A549 treated with AZD2906 at 1 μM for 4 hours (cell line): ENCODE measurements at places on chromosomes 16 and 17. TPM values are rescaled to one million over a fixed set of nuclear protein-coding genes. Genes with fewer than 3 reads are reported as not detected.

Gene BICDL2
- total RNA-seq = not detected in 5 replicates

Gene BPTF
- total RNA-seq = 38.1 to 47.6 TPM (median 40.0 TPM) in 5 replicates

Gene UNC45B
- total RNA-seq = not detected in 5 replicates

Gene ASIC2
- total RNA-seq = 1.2 to 1.8 TPM (median 1.5 TPM) in 5 replicates

Gene DLX3
- total RNA-seq = 0.05 to 0.11 TPM (median 0.08 TPM) in 5 replicates

Gene KRT12
- not detected in 5 replicates for total RNA-seq

Gene GAS7
- 0.32 to 0.63 TPM (median 0.49 TPM) in 5 replicates for total RNA-seq

Gene HEATR9
- not detected in 5 replicates for total RNA-seq

Gene KRTAP1-5
- total RNA-seq = not detected in 5 replicates

Gene KRTAP4-7
- total RNA-seq = not detected in 5 replicates

Gene CHD9NB
- 0.88 to 1.3 TPM (median 1.1 TPM) in 5 replicates for total RNA-seq

Gene CCL4
- 0.09 TPM in 1 of 5 replicates, not detected in the others for total RNA-seq

Gene COPZ2
- total RNA-seq = 12.0 to 20.8 TPM (median 16.8 TPM) in 5 replicates

Gene C16orf82
- not detected in 5 replicates for total RNA-seq

Gene EZH1
- total RNA-seq = 8.9 to 13.0 TPM (median 11.9 TPM) in 5 replicates

Gene GCGR
- 0.14 to 0.55 TPM (median 0.34 TPM) in 5 replicates for total RNA-seq

Gene ARHGAP27
- total RNA-seq = 11.3 to 16.9 TPM (median 15.1 TPM) in 5 replicates

Gene ZNHIT3
- 77.6 to 80.9 TPM (median 80.0 TPM) in 5 replicates for total RNA-seq

Gene TMED6
- total RNA-seq = 0.07 TPM in 1 of 5 replicates, not detected in the others

Gene TEX14
- 0.22 to 0.33 TPM (median 0.32 TPM) in 5 replicates for total RNA-seq

Gene KRTAP17-1
- not detected in 5 replicates for total RNA-seq

Gene ADAMTS18
- 0.01 to 0.08 TPM (median 0.02 TPM) in 4 of 5 replicates, not detected in the other for total RNA-seq

Gene SPNS3
- total RNA-seq = 0.03 to 0.17 TPM (median 0.06 TPM) in 4 of 5 replicates, not detected in the other

Gene PDE6G
- total RNA-seq = 1.5 to 2.8 TPM (median 2.4 TPM) in 5 replicates

Gene MYH3
- total RNA-seq = 0.43 to 1.3 TPM (median 0.97 TPM) in 5 replicates

Gene NTN3
- total RNA-seq = 0.05 to 0.07 TPM (median 0.06 TPM) in 3 of 5 replicates, not detected in the others

Gene TP53TG3
- total RNA-seq = 0.49 to 1.1 TPM (median 0.86 TPM) in 5 replicates

Gene GRAPL
- total RNA-seq = 0.11 to 0.22 TPM (median 0.11 TPM) in 3 of 5 replicates, not detected in the others

Gene KRTAP4-9
- not detected in 5 replicates for total RNA-seq

Gene C17orf75
- total RNA-seq = 25.1 to 33.1 TPM (median 27.8 TPM) in 5 replicates
